ENCODE measurements at places on chromosomes 13 and 19.

DNA sequence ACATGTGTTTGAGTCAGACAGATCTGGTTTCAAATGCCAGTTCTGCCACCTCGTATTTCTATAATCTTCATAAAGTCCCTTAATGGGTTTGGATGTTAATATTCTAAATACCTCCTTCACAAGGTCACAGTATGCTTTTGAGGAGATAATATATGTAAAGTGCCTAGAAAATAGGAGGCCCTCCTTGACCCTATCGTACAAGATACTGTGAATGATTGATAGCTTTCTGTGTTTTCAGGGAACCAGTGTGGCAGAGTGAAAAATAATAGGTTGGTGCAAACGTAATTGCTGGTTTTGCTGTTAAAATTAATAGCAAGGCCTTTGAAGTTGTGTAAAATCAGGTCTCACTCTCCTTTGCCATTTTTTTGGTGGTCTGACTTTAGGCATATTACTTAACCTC, 77.5 kb upstream of the SCEL start:
- DNase-seq: no peak

DNA sequence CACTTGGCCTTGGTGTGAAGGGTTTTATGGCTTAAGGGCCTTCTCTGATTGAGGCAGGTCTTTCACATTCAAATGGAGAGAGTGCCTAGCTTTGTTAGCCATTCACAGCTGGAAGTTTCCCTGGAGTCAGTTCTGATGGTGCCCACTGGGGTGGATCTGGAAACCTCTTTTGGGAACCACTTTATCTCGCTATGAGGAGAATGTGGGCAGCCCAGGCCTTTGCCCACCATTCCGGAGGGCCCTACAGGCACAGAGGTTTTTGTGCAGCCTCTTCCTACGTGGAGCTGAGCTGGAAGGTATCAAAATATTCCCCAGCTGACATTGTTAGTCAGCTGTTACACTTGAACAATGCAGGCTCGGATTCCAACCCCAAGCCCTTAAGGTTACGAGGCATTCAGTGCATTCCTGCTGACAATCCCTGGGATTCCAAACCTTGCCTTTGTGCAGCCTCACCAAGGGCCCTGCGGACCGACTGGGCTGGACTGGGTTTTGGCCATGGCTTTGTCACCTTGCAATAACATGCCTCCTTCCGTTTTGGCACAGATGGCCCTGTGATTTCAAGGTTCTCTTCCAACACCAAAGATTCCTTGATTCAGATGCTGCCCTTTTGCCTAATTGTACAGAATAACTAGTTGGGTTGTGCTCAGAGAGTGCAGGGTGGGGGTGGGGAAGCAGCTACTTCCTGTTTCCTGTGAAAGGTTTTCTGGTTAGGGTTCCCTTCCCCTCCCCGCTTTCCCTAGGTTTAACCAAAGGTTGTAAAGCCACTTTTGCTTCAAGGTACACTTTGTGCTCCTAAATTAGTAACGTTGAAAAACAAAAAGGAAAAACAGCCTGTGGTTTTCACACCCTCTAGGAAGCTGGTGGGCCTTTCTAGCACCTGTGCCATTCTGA, 27.0 kb downstream of the SAE1 start:
- no peak for DNase-seq

DNA sequence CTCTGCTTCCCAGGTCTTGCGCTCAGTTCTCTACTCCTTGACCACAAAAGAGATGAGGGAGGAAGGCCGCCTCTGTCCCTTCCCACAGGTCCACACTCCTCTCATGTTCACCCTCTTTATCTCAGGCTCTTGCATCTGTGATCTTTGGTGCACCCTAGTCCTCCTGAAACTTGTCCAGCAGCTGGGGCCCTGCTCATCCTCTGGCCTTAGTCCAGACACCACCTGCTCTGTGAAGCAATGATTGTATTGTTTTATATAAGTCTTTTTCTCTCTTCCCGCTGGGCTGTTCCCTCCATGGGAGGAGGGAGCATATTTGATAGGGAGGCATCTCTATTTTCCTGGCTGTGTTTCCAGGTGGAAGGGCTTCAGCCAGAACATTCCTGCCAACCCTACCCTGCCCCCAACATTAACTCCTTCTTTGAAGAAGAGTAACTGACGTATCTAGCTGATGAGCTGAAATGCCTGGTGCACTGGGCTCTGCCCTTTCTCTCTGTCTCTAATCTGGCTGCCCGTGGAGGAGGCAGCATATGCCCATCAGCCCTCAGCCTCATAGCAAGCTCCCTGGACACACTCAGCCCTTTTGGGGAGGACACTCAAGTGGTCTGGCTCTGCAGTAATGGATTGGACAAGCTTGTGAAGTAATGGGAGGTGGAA, 38.2 kb upstream of the SIAH3 start:
- DNase-seq: no peak

- DNase-seq: peak; percentile 71
Observed at GRCh38 chr13:102440259-102440936, 38.5 kb upstream of the FGF14 start.

- no peak for DNase-seq
Observed at GRCh38 chr13:91817250-91817649, 418.8 kb downstream of the GPC5 start.

GRCh38 chr19:47155148-47155547, 24.5 kb downstream of the SAE1 start:
- DNase-seq: no peak

- DNase-seq: peak; percentile 78
Observed at GRCh38 chr19:12331211-12331941, 2.1 kb downstream of the ZNF563 start.

DNA sequence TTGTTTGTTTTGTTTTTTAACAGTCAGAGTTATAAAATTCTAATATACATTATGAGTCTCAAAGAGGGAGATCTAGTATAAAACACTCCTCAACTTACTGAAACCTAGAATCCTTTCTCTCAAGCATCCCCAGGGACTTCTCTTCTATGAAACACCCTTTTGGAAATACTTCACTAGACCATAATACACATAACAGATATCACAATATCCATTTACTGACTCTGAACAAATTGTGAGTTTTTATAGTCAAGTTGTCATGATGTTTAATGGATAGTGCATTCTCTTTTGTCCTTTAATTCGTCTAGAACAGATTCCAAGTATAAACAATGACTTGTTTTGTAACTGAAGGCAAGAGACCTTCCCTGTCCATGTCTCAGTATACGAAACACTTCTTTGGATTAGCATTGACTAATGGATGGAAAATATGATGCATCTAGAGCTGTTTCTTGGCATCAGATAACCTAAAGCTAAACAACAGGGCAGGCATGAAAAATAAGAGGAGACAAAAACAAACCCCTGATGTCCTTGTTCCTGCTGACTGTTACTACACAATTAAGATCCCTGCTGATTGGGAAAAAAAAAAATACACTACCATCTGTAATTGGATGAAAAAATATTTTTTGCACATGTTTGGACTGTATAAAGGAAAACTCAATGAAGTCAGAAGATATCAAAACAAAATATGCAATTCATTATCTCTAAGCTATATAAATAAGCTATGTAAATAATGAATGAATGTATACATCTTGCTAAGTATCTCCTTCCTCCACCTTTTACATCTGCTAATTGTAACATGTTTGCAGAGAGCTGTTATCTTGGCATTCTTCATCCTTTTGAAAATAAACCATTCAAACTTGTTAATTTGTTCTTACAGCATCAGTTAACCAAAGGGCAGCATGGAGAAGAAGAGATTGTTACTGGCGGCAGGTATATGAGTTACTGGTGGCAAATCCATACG, 214.2 kb downstream of the LACC1 start:
- no peak for DNase-seq

DNA sequence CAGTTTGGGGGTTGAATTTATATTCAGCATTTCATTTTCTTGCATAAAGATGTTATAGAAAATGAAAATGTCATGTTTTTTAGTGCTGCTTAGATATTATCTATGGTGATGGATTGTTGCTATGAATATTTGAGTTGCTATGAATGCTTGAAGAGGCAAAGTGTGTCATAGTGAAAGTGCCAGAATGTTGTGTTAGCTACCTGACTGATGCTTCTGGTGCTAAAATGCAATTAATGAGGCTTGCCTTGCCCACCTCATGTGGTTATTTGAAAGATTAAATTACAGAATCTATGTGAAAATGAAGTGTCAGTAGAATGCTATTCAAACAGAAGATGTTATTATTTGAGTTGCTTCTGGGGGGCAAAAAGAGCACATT, 62.7 kb upstream of the MYCBP2 start:
- DNase-seq: no peak

DNA sequence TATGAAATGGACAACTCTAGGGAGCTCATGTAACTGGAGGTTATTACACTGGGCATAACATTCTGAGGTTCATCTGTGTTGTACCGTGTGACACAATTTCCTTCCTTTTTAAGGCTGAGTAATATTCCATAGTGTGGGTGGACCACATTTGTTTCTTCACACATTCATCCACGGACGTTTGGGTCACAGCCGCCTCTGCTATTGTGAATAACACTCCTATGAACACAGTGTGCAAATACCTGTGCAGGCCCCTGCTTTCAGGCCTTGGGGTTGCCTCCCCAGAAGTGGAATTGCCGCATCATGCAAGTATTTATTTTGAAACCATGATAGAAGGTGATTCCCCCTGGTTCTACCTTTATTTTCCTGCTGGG, 63.4 kb upstream of the MCF2L start:
- no peak for DNase-seq

DNA sequence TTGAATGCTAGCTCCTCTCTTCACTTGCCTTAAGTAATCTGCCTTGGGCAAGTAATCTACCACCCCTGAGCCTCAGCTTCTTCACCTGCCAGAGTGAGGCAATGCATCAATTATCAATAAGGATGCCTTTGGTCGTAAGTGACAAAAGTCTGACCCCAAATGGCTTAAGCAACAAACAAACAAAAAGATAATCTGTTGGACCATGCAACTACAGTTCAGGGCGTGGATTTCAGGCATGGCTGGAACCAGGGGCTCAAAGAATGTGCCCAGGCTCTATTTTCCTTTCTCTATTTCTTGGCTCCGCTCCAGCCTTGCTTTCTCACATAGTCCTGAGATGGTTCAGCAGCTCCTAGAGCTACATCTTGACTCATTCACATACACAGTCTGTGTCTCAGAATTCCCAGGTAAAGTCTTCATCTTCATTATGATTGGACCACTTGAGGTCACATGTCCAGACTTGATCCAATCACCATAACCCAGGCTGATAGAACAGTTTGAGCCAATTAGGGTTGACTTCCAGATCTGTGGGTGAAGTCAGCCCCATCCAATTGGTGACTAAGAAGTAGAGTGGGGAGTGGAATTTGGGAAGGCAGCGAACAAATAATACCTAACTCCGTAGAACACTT, 29.6 kb downstream of the ACSBG2 start:
- DNase-seq: no peak

DNA sequence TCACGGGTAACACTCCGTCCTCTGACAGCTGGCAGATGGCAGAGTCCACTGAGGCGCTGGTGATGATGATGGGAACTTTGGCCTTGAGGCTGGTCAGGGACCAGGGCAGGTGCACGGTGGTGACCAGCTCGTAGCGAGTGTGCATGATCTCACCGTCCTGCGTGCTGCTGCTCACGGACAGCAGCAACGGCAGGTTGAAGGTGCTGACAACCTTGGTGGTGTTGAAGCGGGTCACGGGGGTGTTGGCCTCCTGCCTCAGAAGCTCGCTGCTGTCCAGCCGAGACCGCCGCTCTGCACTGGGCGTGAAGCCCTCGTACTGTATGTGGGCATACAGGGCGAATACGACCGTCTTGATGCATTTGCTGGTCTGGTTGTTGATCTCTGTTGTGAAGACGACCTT, 11.6 kb downstream of the ARRDC5 start:
- DNase-seq: no peak

GRCh38 chr13:43363156-43363953, 340.0 kb downstream of the DNAJC15 start:
- no peak for DNase-seq

GRCh38 chr19:51503286-51503817, 1.8 kb upstream of the SIGLEC12 start:
- no peak for DNase-seq

DNA sequence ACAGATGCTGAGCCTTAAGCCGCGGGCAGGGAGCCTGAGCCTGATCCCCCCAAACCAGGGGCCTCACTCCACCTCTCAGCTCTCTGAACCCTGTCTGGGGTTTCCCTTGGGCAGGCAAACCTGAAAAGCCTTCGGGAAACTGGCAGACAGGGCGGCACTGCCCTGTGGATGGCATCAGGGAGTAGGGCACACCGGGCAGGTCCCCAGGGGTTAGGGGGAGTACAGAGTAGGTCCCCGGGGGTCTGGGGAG, 9.7 kb downstream of the MKNK2 start:
- DNase-seq: no peak

DNA sequence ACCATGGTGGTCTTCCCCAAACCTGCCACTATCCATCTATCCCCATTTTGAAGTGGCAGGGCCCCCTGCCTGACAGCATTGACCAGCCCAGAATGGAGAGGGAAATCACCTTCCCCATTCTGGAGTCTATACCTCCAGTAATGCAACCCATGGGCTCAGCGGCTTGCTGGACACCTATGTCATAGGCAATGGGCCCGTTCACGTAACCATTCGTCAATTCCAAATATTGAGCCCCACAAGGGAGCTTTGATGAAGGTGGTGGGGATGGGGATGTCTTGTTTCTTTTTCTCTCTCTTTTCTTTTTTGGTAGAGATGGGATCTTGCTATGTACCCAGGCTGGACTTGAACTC, 63.1 kb downstream of the AP1M1 start:
- DNase-seq: no peak

- DNase-seq: no peak
Observed at GRCh38 chr13:70339738-70340137, 231.5 kb upstream of the KLHL1 start.

GRCh38 chr19:6235031-6235951, 44.5 kb downstream of the MLLT1 start:
- no peak for DNase-seq

DNA sequence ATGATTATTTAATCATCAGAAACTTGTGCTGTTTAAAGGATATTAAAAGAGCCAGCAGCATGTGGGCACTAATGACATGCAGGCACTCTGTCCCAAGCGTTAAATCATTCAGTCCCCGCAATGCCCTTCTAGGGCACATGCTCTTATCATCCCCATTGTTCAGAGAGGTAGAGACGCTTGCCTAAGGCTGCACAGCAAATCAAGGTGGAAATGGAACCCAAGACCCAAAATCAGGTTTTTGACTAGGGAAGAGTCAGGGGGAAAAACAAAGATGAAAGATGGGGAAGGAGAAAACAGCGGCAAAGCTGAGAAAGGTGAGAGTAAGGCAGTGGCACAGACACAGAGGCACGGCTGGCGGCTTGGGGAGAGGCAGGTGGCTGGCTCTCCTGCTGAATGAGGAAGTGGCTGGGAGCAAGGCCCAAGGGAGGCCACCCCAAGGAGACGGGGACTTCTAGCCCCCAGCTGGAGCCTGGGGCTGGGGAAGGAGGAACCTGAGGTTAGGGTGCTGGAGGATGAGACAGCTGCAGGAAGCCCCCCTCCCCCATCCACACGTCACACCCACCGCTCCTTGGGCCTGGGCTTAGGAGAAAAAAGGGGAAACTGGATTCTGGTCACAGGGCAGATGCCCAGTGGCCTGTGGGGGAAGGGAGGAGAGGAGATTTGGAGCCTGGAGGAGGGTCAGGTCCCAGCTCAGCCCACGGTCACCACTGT, 1.0 kb upstream of the TYROBP start:
- no peak for DNase-seq

GRCh38 chr19:55373993-55374757, 2.5 kb upstream of the TMEM190 start:
- DNase-seq: no peak

- no peak for DNase-seq
Observed at GRCh38 chr19:29404015-29404414, 121.8 kb upstream of the VSTM2B start.

All from GM12864 (cell line).